ELF-1 (cell line): ENCODE measurements at places on chromosomes 7 and 10.

GRCh38 chr10:76945166-76945565, 692.4 kb downstream of the KCNMA1 start:
- DNase-seq, result no peak

- no peak for DNase-seq
Observed at GRCh38 chr7:133409421-133409820, 156.5 kb downstream of the EXOC4 start.

DNA sequence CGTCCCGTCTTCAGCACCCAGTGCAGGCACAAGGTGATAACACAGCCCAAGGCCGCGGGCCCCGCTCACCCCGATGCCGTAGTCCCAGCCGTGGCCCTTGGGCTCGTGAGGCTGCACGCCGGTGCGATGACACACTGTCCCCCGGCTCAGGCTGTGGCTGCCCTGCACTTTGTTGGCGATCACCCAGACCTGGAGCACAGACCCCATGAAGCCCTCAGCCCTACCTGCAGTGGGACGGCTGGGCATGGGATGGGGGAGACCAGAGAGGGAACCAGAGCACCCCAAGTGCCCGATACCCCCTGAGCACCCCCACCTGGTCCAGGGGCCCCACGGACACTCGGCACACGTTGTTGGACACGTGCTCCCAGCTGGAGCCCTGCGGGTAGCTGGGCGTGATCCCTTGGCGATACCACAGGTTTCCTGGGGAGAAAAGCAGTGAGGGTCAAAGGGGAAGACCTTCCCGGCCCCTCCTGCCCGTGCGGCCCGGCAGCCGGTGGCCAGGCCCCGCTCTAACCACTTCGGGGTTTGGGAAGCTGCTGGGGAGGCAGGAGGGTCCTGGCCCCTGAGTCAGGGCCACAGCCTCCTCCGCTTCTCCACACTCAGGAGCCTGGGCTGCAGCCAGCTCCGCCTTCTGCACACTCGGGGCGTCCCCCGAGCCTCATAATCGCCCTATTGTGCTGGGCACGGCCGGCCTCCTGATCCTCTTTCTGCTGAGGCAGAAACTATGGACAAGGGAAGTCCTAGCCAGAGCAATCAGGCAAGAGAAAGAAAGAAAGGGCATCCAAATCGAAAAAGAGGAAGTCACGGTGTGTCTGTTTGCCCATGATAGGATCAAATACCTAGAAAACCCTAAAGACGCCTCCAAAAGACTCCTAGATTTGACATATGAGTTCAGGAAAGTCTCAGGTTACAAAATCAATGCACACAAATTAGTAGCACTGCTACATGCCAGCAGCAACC, 6.7 kb downstream of the BHLHA15 start:
- DNase-seq, result no peak

GRCh38 chr7:134016223-134016941, 110.8 kb upstream of the LRGUK start:
- DNase-seq, result peak; percentile 23

- no peak for DNase-seq
Observed at GRCh38 chr10:61343796-61344195, 109.4 kb downstream of the TMEM26 start.

GRCh38 chr7:97078023-97078969, 39.2 kb upstream of the SDHAF3 start:
- DNase-seq, result no peak

DNA sequence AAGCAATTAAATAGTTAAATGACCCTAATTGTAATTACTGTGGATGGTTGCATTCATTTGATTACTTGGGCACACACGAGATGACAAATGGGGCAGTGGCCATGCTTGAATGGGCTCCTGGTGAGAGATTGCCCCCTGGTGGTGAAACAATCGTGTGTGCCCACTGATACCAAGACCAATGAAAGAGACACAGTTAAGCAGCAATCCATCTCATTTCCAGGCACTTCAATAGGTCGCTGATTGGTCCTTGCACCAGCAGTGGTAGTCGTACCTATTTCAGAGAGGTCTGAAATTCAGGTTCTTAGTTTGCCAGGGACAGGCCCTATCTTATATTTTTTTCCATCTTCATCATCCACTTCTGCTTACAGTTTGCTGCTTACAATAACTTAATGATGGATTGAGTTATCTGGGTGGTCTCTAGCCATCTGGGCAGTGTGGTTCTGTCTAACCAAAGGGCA, 8.3 kb downstream of the PCBD1 start:
- DNase-seq, result peak; percentile 83

- no peak for DNase-seq
Observed at GRCh38 chr10:92125144-92125543, 165.7 kb downstream of the CPEB3 start.

DNA sequence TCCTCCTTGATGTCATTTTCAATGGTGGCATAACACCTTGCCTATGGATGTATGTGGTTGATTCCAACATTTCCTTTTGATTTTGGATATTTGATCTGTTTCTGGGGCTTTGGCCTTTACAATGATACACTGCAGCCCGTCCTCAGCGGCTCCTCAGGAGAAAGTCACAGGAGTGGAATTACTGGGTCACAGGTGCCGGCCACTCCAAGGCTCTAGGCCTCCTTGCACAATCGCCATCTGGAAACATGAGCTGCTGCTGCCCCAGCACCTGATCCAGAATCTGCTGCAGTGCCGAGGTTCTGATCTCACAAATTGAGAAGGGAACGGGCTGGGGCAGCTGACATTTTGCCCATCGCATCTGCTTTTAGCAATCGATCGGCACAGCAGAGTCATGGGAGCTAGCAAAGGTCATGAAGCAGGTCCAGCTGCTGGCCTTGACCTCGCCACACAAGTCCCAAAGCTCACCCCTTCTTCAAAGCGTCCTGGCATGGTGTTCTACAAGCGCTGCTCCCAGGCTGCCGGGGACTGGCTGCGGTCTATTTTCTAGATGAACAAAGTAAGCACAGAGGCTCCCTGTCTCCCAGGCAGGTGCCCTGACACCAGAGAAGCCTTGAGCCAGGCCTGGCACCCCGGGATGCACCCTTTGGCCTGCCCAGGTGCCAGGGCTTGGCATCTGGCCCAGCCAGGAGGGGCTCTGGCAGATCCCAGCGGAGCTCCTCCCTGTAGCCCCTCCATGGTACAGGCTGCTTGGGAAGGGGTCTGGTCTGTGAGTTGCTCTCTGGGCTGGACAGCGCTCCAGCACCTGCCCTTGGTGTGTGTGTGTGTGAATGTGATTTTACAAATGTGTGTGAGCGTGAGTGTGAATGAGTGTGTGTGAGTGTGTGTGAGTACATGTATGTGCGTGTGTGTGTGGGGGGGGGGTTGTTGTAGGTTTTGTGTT, 201.8 kb downstream of the GLRX3 start:
- no peak for DNase-seq

DNA sequence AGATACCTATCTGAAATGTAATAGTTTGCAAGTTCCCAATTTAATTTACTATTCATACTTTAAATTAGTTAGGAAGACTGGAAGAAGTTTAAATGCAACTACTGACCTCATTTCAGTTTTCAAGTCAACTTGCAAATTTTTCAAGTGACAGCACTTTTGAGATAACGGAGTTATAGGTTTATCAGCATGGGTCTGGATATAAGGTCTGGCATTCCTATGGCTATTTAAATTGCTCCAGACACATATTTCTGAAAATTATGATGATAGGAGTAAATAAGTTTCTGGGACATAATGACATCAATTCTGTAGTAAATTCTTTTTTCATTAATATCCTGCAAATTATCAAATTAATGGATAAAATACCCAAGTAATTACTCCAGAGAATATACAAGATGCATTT, 251.9 kb downstream of the PRKG1 start:
- no peak for DNase-seq

GRCh38 chr7:8637322-8637721, 203.9 kb downstream of the NXPH1 start:
- no peak for DNase-seq

GRCh38 chr7:149872419-149873073, 1.2 kb upstream of the ATP6V0E2 start:
- peak; percentile 75 for DNase-seq

GRCh38 chr10:91589015-91589657, 43.7 kb downstream of the PPP1R3C start:
- DNase-seq, result no peak

DNA sequence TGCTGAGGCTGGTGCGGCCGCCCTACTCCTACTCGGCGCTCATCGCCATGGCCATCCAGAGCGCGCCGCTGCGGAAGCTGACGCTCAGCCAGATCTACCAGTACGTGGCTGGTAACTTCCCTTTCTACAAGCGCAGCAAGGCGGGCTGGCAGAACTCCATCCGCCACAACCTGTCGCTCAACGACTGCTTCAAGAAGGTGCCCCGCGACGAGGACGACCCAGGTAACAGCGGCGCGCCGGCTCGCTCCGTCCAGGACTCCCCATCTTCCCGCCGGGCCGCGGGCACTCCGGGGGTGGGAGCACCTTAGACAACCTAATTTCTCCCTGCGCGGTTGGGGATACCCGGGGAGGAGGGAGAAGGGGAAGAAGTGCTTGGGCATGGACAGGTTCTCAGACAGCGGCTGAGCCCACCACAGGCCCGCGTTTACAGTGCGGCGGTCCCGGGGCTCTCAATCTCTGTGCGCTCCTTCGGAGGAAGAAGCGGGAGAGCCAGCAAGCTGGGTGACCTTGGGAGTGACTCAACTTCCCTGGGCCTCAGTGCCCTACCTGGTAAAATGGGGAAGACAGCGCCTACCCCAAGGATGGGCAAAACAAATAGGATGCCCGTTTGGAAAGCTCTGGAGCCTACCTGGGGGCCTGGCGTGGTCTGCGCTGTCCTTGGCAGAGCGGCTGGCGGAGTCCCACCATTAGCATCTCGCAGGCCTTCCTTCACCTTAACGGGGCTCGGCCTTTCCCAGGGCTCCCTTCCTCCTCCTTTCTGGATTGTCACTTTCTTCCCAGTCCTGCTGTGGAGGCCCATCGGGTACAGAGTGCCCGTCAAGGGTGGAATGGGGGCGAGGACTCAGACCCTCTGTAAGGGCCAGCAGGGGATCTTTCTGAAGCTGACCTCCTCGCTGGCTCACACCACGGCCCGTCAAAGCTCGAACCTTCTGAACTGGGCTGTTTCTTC, 852 bp downstream of the FOXI2 start:
- peak; percentile 7 for DNase-seq

DNA sequence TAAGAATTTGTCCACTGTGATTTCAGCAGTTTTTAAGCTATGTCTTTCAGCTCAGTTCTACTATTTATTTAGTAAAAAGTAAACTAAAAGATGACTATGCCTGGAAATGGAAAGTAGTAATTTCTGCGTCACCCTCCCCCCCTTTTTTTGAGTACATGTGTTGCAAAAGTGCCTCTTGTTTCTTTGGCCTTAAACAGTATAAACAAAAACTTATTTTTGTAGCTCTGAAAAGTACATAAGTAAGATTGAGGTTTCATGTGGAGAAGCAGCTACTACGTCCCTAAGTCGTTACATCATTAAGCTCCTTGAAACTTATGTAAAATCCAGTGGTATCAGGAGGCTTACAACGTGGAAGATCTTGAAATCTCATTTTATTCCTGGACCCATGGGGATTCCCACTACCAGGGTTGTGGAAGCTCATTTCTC, 46.3 kb upstream of the HBP1 start:
- no peak for DNase-seq

DNA sequence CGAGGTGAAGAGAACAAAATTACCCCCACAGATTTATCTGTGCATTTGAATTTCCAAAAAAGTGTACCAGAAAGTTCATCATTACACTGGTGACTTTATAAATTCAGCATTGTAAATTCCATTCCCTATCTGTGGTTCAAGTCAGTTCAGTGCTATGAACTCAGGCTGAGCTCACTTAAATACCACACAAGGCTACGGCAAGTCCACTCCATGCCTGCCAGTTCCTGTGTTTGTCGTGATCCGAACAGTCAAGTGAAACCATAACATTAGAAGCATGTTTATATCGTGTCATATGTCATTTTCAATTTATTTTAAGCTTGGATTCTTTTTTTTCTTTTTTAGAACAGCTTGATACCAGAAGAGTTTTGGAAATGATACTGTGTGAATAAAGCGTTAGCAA, 14.8 kb downstream of the MBL2 start:
- DNase-seq, result no peak

DNA sequence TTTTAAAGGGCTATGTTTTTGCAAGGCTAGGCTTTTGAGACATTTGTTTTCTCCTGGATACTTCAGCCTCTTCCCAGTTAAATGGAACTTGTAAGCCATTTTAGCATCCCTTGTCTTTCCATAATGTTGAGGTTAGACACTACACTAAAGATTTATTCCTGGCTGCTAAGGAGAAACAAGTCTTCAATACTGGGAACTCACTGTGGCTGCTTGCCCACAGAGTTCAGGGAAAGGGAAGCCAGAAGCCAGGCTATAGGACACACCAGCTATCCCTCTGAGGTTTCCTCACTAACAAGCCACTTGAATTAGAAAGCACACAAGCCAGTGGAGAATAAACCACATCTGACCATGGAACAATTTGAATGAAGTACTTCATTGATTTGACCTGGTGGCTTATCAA, 421.7 kb upstream of the CHRM2 start:
- no peak for DNase-seq

DNA sequence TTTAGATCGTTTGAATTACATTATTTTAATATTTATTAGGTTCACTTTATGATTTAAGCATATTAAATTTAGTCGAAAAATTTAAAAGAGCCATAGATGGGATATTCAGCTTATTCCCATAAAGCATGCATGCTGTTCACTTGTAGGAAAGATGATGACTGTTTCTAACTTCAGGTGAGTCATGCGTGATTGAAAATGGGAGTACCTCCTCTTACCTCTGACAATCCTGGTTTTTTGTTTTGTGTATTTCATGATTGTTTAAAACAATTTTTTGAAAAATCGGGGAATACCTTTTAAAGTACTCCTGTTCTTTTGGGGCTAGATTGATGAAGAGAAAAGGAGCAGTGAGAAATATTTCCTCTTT, 1.4 kb downstream of the TNKS2 start:
- no peak for DNase-seq
